EL (cell line): ENCODE measurements at places on chromosomes 2 and 18.
A peak's percentile ranks its signal among the peaks of the same experiment; 100 is the strongest.

- DNase-seq = no peak
Measured at GRCh38 chr2:8345200-8345599, 336.7 kb upstream of the ID2 start.

DNA sequence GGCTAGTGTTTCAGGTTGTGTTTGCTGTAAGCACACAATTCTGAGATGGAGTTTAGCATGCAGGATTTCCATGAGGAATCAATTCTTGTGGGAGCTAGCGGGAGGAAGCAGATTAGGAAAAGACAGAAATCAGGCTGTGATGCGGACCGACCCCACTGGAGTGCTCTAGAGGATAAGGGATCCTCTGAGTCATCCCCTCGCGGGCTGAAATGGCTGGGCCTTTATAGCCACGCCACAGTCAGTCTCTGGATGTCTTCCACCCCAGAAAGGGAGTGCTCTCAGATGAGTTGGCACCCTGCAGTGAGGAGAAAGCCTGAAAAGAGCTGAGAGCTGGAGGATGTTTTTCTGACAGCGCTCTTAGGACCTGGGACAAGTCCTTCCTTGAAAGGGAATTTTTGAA, 102.4 kb downstream of the GALNT3 start:
- peak; percentile 59 for DNase-seq

DNA sequence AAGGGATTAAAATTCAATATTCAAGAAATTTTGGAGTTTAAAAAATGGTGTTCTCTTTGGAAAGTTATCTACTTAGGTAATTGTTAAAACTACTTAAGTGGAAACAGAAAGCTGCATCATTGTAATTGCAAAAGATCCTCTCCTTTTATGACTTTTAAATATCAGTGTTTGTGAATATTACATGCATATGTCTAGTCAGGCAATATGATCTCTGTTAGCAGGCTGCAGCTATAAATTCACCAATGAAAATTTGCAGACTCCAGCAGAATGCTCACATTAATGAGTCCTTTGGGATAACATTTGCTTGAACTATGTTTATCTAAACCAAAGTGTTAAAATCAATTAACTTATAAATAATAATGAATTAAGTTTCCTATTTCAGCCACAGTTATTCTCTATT, 59.2 kb upstream of the CSRNP3 start:
- no peak for DNase-seq

DNA sequence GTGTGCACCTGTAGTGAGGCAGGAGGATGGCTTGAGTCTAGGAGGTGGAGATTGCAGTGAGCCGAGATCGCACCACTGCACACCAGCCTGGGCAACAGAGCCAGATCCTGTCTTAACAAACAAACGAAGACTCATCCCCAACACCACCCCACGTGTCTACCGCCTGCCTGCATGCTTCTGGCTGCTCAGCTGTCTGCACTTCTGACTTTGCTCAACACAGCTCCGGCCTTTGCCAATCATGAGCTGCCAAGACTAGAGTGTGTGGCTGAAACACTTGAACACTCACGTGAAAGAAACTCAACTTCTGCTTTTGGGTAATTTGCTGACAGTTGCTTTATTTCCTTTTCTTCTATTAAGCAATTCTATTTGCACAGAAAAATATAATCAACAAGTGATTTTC, 32.1 kb upstream of the SP3 start:
- no peak for DNase-seq

GRCh38 chr2:29329899-29330298, 214.7 kb downstream of the CLIP4 start:
- no peak for DNase-seq

GRCh38 chr2:164711766-164712138, 90.5 kb upstream of the GRB14 start:
- DNase-seq = no peak

DNA sequence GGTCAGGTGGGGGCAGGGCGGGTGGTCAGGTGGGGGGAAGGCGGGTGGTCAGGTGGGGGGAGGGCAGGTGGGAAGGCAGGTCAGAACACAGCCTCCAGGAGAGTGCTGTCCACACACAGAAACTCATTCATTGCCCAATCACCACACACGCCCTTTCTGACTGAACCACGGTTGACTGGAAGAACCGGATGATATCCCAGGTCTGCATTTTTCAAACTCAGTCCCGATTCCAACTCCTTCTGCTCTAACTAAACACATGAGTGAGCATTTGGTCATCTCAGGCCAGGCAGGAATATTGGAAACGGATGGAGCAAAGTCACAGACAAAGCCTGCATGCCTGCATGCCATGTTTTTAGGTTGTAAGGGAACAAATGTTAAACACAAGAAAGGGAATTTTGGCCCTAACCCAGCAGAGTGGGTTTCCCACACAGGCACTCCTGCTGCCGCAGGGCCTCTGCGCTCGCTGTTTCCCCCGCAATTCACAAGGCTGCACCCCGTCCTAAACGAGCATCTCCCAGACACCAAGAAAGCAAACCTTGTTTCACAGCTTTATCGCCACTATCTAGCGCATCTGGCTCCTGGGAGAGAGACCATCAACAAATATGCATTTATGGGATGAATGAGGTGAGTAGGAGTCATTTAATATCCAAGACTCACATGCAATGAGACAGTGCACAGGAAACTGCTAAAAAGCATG, 100.1 kb downstream of the ZNF516 start:
- peak; percentile 33 for DNase-seq

GRCh38 chr2:180823546-180824141, 156.8 kb upstream of the UBE2E3 start:
- peak; percentile 81 for DNase-seq

DNA sequence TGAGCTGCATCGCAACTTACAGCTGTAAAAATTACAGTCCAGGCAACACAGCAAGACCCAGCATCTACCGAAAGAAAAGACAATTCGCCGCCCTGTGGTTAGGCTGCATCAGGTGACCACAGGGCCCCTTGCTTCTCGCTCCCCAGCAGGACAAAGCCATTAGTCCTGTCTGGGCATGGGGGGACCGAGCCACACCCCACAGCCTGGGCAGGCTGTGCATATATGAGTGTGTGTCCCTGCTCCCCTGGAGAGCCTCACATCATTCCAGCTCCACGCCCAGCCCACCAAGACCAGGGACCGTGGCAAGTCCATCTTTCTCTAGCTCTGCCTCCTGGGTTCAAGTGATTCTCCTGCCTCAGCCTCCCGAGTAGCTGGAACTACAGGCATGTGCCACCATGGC, 33.9 kb downstream of the SNORC start:
- no peak for DNase-seq

- no peak for DNase-seq
Measured at GRCh38 chr18:79523736-79524180, 128.0 kb downstream of the NFATC1 start.

DNA sequence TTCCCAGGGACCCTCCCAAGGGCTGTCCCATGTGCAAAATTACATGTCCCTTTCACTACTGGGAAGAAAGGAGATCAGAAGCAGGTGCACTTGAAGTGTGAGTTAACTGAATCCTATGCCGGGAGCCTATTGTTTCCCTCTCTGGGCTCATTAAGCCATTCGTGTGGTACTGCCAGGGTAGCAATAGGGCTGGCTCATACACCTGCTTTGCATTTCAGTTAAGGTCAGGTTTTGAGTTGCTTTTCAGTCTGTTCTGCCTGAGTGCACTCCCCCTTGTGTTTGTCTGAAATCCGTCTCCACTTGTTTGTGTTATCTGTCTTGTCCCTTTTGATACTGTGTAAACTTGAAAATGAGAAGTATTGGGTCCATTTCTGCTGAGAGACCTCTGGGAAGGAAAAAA, 1232.6 kb upstream of the NRXN1 start:
- no peak for DNase-seq

GRCh38 chr2:156156580-156156979, 175.9 kb downstream of the NR4A2 start:
- DNase-seq = no peak

DNA sequence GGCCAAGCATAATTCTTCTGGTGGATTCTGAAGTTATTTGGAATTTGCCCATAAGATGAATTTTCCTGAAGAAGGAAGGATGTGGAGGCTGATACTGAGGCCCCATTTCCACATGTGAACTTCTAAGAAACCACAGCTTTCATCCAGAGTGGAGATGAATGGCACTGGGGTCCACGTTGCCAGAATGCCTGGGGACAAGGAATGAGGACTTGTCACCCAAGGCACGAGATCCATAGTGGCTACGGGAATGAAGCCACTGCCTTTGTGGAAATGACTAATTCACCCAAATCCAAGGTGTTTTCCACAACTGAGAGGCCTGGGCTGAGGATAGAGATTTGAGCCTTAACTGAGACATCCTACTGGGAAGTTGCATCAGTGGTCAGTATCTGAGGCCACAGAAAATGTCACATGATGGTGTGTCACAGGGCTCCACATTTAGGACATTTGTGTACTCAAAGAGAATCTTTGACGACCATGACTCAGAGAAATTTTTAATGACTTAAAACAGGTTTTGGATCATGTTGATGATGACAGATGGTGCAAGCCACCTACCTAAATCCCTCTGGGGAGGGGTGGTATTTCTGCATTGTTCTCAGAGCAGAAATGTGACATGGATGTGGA, 286.1 kb downstream of the SOX11 start:
- no peak for DNase-seq

GRCh38 chr2:64317707-64318475, 136.1 kb upstream of the LGALSL start:
- DNase-seq = no peak

GRCh38 chr2:238868616-238869292, 20.9 kb downstream of the TWIST2 start:
- DNase-seq = peak; percentile 42

DNA sequence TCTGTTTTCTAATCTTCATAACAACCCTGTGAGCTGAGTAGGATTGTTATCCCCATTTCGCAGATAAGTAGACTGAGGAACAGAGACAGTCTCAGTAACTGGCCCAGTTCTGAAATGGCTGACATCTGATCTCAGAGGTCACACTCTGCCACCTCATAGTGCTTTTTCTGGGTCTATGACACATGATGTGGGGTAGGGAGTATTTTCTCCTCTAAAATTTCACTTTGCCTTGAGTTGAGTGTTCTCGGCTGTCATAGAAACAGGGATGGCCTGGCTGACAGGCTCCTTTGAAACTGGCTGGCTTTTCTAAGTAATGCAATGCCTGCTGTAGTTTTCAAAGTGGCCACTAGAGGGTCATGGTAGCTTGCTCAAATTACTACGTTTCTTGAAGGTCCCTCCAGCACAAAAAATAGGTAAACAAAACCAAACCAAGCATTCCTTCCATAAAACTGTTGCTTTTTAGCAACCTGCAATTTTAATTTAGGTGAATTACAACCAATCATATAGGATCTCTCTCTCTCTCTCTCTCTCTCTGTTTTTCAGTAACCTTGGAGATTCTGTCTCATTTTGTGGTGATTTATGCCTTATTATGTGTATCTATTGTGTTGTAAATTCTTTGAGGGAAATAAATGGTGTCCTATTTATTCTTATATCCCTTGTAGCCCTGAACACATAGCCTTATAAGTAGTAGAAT, 84.2 kb upstream of the TTN start:
- peak; percentile 63 for DNase-seq

DNA sequence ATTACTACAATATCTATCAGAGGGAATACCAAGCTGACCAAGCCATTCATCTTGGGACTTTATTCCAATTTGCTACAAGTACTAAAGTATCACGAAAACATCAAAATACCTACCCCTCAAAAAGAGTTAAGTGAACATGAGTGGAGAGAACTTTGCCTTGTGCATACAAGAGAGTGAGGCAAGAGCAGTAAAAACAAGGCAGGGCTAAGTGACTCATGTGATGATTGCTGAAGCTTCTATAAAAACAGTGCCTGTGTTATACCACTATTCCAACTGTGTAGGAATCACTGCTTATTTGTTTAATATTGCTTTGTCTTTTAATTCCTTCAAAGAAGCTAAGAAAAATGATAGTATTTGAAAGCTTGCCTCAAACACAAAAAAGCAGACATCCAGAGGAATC, 61.2 kb downstream of the FARSB start:
- DNase-seq = peak; percentile 50

DNA sequence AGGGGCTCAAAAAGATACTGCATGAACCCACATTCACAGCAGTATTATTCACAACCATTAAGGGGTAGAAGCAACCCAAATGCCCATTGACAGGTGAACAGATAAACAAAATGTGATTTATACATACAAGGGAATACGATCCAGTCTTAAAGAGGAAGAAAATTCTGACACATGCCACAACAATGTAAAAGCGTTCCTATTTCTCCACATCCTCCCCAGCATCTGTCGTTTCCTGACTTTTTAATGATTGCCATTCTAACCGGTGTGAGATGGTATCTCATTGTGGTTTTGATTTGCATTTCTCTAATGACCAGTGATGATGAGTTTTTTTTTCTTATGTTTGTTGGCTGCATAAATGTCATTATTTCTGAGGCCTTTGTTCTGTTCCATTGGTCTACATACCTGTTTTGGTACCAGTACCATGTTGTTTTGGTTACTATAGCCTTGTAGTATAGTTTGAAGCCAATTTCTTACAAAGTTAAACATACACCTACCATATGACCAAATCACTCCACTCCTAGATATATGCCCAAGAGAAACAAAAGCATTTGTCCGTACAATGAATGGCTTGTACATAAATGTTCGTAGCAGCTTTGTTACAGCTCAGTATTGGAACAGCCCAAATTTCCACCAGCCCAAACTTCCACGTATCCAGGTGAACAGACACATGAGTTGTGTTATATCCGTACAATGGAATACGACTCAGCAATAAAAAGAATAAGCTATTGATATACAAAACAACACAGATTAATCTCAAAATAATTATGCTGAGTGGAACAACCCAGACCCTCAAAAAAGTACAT, 85.1 kb downstream of the TMEM131 start:
- DNase-seq = peak; percentile 58

DNA sequence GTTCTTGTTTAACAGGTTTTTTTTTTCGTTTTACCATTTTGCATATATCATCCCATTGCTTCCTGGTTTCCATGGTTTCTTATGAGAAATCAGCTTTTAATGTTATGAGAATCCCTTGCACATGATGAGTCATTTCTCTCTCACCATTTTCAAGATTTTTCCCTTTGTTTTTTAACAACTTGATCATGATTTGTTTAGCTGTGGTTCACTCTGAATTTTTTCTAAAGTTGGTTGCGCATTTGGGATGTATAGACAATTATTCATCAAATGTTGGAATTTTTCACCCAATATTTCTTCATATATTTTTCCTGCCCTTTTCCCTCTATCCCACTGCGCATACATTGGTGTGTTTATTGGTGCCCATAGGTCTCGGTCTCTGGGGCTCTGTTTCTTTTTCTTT, 42.4 kb upstream of the BIN1 start:
- peak; percentile 92 for DNase-seq

DNA sequence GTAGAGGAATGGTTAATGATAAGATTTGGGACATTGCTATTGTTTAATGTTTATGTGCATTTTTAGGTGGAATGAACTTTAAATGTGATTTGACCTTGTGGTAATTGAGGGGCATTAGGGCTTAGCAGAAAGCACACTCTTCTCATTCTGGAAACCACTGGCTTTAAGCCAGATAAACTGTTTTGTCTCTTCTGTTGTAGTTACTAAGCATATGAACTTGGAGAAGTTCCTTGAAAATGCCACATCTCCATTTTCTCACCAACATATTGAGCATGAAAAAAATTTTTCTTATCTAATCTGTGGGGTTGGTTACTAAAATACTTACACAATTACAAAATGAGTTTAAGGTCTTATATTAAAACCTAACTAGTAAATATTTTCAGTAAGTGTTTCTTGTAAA, 70.8 kb upstream of the FSHR start:
- DNase-seq = no peak
